Activated CD4-positive, alpha-beta memory T cell treated with anti-CD3 and anti-CD28 coated beads for 36 hours (primary cell): ENCODE measurements at places on chromosomes 1 and 21. TPM values are rescaled to one million over a fixed set of nuclear protein-coding genes. Genes with fewer than 3 reads are reported as not detected.

PTCH2 gene
- 0.61 TPM for total RNA-seq

DNA sequence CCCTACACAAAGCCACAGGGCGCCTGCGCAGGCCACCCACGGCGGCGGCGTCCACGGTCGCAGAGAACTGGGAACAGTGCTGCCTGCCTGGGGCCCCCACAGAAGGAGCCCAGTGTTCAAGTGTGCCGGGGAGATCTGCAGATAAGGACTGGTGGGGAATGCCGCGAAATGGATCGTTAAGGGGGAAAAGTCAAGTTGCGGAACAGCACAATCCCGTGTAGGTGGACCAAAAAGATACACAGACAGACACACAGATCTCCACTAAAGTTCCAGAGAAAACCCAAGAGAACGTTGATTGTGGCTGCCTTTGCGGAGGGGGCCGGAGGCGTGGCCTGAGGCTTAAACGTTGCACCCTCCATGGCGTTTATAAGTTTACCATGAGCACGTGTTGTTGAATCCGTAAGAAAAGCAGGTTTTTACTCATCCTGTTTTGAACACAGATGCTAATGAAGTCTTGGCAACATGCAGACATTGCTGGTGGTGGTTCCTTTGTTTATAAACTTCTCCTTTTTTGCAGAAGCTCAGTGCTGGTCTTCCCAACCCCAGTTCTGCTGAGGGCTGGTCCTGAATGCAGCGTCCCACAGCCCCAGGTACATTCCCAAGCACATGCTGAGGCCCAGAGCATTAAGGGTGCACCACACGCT lies 4.1 kb downstream of the SPATC1L start:
- no peak for DNase-seq

DNA sequence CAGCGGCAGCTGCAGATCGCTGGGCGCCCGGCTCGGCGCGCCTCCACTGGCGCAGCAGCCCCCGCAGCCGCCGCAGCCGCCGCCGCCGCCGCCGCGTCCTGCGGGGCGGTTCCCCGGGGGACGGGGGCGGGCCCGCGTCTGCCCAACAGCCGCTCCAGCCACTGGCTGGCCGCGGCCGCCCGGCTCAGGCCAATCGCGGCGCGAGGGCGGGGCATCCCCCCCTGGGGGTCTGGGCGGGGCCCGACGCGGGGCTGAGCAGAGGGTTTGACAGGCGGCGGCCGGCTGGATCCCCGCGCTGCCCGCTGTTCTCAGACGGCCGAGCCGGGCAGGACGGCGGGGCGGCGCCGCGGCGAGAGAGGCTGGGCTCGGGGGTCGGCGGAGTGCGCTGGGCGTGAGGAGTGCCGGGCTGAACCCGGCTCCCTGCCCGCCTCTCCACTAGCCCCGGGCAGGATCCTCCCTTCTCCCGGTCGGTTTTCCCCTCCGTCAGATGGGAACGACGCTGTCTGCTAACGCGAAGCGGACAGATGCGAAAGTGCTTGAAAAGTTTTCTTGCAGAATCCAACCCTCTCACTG lies at the start of gene GLIS1:
TSS of gene GLIS1 (minus strand) at position 56 of the 573 bp plus-strand sequence. CDS start 1,100 bp downstream, outside the sequence.
- DNase-seq = peak; percentile 67

- peak; percentile 10 for DNase-seq
Observed at GRCh38 chr1:67532452-67533216, 102.4 kb upstream of the SERBP1 start.

GRCh38 chr1:244968471-244968871 lies 104.1 kb upstream of the HNRNPU start:
- DNase-seq = no peak

GRCh38 chr1:171422511-171422910 lies 62.8 kb upstream of the PRRC2C start:
- no peak for DNase-seq

GRCh38 chr1:155920717-155921116 lies 9.6 kb upstream of the RIT1 start:
- no peak for DNase-seq

FCGR2B gene
- total RNA-seq = not detected

DNA sequence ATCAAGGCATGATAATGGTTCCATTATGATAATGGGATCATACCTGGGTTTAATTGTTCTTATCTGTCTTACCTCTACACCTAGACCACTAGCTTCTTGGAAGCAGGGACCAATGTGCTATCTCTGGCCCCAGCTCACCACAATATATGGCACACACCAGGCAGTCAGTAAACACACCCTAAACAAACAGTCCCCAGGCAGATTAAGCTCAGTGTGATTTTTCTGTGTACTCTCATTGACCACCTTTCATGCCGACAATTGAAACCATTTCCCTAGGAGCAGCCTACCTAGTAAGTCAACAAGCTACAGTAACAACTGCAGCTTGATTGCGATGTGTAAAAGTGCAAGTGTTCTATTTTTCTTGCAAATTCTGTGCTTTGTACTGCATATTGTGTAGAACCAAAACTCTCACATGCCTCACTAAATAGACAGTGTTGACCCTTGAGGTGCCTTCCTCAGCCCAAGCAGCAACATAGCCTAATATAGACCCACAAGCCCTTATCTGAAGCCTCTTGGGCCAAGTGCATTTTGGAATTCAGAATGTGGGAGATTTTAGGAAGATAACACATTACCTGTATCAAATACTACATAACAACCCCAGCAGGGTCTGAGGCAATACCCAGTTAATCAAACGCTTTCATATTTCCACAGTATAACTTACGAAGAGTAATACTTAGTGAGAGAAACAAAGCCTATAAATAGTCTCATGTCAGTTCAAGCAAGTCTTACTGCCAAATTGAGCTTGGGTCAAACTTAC lies 32.0 kb downstream of the INPP5B start:
- DNase-seq = no peak

DNA sequence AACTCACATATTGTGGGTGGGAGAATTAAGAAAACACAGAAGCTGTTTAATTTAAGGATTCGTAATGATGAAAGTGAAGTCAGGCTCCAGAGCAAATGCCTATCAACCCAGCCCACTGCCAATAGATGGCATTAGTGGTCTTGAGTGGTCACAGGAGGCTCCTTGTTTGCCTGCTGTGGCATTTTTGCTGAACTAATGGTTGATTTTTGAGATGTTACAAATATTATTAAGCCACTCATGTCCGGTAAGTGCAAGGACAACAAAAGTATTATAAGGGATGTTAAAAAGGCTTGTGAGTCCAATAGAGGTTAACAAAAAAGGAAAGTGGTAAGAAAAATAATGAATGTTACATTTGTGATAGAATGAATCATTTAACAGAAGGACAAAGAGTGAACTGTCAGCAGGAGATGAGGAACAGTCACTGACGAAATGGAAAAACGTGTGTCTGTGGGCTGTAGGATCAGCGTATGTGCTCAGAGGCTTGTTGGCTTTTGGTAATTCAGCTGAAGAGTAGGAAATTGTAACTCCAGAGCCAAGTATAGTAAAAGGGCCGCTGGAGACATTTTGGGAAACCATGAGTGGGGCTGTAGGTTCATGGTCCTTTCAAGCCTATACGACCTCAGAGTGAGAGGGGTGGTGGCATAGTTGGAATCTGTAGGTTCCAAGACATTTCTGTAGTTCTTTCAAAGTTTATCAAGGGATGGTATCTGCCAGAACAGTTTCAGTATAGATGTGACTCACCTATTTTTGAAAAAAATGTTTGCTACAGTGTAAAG lies 11.2 kb downstream of the SFT2D2 start:
- DNase-seq = peak; percentile 67

GRCh38 chr1:47189844-47190508 lies at the start of gene PDZK1IP1:
TSS of gene PDZK1IP1 (minus strand) at chr1:47190036. CDS start at chr1:47189932, 104 bp downstream.
- no peak for DNase-seq

CYP4X1 gene
- not detected for total RNA-seq

GBP1 gene
- 67.9 TPM for total RNA-seq

HFM1 gene
- total RNA-seq = not detected

- no peak for DNase-seq
Observed at GRCh38 chr1:203307641-203308126, 2.4 kb downstream of the BTG2 start.

DNA sequence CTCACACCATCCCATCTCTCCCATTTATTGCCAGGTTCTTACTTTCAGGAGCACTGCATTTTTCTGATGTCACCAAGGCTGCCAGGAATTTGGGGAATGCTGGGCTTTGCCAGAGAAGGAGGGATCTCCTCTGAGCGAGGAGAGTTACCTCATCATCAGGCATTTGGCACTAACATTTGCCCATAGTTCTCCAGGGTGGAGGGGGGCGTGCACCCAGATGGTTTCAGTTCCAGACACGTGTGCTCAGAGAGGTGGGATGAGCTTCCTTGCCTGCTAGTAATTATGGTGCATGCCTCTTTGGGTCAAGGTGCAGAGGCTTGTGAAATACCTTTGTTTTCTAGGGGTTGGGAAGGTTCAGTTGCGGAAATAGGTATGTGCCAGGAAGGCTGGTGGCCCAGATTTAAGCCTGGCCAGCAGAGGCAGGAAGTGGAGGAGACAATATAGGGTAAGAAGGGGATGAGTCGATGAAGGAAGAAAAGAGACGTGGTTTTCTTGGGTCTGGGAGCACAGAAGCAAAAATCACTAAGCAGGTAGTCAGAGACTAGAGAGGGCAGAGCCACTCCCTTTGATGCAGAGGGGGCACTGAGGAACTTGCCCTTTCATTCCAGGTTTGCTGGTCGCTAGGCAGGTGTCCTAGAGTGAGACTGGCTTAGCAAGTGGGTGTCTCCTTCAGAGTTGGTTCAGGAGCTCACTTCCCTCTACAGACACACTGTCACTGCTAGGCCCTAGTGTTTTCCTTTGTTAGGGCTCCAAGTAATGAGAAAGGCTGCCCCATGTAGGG lies 7.2 kb downstream of the TUFT1 start:
- DNase-seq = no peak

GRCh38 chr1:69737527-69738185 lies 169.9 kb downstream of the LRRC7 start:
- DNase-seq = no peak

- DNase-seq = no peak
Observed at GRCh38 chr21:46517361-46517760, 58.7 kb downstream of the DIP2A start.

HIVEP3 gene
- total RNA-seq = 26.2 TPM
